ENCODE measurements at places on chromosomes 7 and 10. TPM values are rescaled to one million over a fixed set of nuclear protein-coding genes. Genes with fewer than 3 reads are reported as not detected.

GRCh38 chr10:125768219-125768855 lies 7.3 kb downstream of the MMP21 start:
- no peak for DNase-seq

GRCh38 chr10:1199897-1200721 lies 143.9 kb downstream of the WDR37 start:
- DNase-seq, result no peak

- DNase-seq, result no peak
These were observed 67.7 kb upstream of the NEUROD6 start for GRCh38 chr7:31408140-31408729.

DNA sequence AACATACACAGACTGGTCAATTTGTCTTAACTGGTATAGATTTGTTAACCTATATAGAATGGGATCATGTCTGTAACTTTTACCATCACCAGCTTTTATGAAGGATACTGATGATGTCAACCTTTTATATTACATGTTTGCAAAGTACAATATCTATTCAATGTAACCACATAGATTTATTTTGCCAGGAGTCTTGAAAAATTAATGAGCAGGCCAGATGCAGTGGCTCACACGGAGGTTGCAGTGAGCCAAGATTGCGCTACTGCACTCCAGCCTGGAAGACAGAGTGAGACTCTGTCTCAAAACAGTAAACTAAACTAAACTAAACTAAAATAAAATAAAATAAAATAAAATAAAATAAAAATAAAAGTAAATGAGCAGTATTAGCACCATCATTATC lies 30.0 kb upstream of the PARD3 start:
- no peak for DNase-seq

- no peak for DNase-seq
These were observed 312.7 kb downstream of the ADARB2 start for GRCh38 chr10:1424648-1425047.

DNA sequence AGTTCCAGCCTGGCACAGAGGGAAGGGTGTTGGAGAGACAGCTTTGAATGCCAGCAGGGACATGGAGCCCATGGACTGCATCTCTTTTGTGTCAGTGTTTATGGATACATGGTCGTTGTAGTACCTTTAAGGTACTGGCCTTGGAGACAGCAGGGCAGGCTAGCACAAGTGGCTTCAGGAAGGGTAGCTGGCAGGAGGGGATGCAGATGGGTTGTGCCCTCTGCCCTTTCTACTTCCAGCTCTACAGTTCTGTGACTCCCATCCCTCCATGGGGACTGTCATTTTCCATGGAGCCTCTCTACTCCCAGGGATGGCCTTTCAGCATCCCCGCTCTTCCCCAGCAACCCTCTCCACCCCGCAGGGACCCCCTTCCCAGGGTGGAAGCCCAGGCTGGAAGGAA lies 25.1 kb downstream of the POLL start:
- no peak for DNase-seq

- DNase-seq, result no peak
These were observed 1018.7 kb downstream of the TYW1 start for GRCh38 chr7:68015122-68015977.

- DNase-seq, result no peak
These were observed 17.1 kb downstream of the COL13A1 start for GRCh38 chr10:69818676-69819239.

DNA sequence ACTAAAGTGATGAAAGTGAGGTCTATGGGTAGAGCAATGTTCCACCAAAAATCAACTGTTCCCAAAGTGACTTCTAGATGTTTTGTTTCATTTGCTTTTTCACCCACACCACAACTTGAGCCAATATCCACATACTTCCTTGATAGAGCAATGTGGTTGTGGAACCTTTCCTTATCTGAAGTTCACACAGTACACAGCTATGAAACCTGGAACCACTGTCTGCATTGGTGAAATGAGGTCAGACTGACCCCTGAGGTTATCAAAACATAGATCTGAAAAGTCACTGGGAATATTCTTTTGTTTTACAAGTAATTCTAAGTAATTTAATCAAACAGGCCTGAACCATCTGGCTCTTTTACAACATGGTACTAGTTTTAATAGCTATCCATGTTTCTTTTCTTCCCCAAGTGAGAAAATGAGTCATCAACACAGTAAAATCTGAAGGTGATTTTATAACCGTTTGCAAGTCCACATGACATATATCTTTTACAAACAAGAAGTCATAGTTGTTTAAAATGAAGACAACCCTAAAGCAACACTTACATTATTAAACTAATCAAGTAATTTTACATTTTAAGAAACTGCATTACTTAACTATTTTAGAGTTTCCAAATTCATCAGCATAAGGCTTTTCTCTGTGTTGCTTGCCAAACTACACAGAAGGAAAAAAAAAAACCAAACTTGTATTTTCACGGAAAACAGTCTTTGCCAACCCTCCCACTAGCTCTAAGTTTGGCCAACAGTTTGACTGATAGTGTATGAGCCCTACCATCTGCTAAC lies 80.3 kb downstream of the LRRC17 start:
- no peak for DNase-seq

DNA sequence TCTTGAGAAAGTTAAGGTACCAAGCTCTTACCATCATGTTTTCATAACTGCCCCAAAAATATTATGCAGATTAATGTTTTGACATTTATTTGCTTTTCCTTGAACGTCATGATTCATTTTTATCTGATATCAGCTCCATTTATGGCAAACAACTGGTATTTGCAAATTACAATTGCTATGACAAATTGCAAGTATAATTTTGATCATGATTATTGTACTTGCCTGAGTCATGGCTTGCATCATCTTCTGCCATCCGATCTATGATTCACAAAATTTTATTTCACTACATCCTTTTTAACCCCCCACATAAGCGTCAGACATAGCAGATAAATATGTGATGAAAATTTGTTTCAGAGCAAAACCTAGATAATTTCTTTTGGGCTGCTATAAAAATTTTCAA lies 155.0 kb downstream of the STK31 start:
- DNase-seq, result no peak

- DNase-seq, result no peak
These were observed 26.8 kb downstream of the DNAJC1 start for GRCh38 chr10:21976739-21977138.

- DNase-seq, result no peak
These were observed 392.7 kb downstream of the CALN1 start for GRCh38 chr7:72019436-72019835.

GRCh38 chr7:123994449-123994848 lies 38.4 kb downstream of the TMEM229A start:
- no peak for DNase-seq

DNA sequence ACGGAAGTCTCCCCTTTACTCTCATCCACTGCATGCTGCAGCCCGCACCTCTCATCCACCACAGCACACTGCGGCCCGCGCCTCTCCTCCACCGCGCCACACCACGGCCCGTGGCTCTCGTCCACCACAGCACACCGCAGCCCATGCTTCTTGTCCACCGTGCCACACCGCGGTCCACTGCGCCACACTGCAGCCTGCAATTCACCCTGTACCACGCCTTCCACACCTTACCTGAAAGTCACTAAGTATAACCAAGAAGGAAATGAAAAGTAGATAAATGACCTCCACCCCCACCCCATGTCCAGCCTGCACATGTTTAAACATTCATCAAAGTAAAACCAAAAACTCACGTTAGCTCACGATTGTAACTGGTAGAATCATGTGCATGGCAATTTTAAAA lies 176.1 kb downstream of the DIP2C start:
- no peak for DNase-seq

GRCh38 chr7:108326938-108327337 lies 129.3 kb downstream of the NRCAM start:
- no peak for DNase-seq

DNA sequence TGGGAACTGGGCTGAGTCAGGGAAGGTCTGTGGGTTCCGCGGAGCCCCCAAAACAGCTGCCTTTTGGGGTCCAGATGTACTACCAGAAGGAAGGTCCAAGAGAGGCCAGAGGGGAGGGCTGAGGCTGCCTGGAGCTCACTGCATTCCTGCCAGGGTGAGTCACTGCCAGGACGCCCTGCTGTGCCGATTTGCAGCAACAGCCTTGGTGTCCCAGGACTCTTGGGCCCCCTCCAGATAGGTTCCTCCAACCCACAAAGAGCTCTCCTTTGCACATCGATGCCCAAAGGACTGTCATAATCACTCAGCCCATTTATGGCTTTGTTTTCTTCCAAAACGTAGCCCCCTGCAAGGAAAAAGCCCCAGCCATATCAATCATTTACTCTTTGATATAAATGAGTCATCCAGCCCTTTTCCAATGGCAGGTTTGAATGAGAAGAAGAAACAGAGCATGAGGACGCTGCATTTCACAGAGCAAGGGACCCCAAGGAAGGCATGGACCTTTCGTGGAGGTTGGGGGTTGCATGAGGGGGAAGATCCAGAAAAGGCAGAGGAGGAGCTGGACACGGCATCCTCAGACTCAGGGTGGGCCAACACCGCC lies 32.2 kb upstream of the COL13A1 start:
- no peak for DNase-seq

DNA sequence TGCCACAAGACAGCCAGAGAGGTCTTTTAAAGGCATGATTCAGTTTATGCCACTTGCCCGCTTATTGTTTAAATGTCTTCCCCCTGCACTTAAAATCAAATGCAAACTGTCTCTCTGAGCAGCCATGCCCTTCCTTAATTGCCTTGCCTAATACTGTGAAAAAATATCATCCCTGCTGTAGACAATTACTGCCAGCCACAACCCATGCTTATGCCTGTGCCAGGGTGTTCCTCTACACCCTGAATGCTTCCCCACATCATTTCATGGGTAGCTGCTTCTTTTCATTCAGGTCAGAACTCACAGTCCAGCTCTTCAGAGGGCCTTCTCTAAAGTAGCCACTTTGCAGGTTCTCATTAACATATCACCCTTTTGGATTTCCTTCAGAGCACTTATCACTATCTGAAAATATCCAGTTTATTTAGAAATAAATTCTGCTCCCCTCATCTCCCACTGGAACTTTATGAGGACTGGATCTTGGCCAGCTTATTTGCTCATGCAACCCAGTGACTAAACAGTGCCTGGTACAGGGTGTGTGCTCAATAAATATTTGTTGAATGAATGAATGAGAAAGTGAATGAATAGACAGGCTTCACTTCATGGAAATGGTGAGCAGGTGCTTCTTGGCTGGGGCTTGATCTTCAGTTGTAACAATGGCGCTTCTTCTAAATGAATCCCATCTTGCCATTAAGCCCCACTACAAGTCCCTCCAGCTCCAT lies 162.4 kb upstream of the MDFIC start:
- no peak for DNase-seq

DNA sequence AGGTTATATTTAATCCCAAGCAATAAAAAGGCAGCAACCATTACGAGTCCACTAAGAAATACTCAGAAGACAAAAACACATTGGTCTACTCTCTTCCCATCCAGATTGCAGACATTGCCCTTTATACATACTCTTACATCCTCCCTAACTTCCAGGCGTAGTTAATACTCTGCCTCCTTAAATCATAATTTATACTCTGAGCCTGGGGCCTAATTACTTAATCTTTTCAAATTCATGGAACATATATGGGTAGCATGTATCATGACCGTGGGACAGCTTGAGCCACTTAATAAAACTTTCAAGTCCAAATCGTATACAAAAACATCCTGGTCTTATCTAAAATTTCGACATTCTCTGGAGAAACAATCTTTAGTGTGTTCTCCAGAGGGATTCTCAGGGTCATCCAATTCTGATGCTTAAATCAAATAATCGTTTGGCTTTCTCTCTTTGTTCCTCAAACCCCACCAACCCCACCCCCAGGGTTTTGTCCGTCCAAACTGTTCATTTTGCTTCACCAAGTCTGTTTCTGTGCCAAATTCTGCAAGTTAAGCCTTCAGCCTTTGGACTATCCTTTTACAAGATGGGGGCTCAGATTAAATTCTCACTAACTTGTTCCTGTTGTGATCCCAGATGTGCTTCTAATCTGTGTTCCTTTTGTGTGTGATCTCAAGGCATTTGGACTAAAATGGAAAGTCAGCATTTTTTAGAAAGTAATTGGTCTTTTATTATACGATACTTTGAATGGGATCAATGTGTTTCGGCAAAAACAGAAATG lies 86.4 kb downstream of the ADAM12 start:
- no peak for DNase-seq

- no peak for DNase-seq
These were observed 38.6 kb upstream of the MET start for GRCh38 chr7:116633131-116633988.

DNA sequence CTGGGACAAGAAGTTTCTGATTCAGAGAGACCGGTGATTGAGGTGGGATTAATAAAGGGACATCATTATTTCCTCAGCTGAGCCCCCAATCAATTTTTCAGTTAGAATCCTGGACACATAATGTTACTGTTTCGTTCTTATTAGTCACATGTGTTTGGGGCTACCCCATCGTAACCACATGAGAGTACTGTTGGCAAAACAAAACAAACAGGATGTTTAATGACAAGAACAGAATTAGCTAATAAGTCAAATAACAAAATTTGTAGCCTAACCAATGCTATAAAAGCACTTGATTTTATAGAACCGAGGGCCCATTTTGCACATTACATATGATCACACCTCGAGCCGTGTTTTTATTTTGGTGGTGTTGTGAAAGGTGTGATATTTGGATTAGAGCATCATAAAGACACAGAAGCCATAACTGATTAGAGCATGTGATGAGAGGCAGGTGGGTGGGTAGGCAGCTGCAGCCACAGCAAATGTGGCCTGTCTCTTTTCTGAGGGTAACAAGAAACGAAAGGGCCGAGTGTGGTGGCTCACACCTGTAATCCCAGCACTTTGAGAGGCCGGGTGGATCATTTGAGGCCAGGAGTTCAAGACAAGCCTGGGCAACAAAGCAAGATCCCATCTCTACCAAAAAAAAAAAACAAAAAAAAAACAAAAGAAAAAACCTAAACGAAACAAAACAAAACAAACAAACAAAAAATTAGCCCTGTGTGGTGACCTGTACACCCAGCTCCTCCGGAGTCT lies 1.8 kb upstream of the VWC2 start:
- DNase-seq, result no peak

- DNase-seq, result no peak
These were observed 28.8 kb upstream of the GPR26 start for GRCh38 chr10:123637326-123637880.

- no peak for DNase-seq
These were observed 64.0 kb downstream of the LRRC4 start for GRCh38 chr7:127967281-127967680.

The PAPOLB gene
- not detected for total RNA-seq

The NPFFR1 gene
- total RNA-seq, result not detected

The LRRC18 gene
- total RNA-seq, result not detected

The GNG11 gene
- total RNA-seq, result not detected

The CACNA2D1 gene
- total RNA-seq, result not detected

The KMT2E gene
- total RNA-seq, result 58.0 TPM

The VPS37D gene
- total RNA-seq, result 0.45 TPM

The DGKI gene
- 2.2 TPM for total RNA-seq

The CALHM1 gene
- not detected for total RNA-seq

The HOXA4 gene
- not detected for total RNA-seq

The HOGA1 gene
- total RNA-seq, result not detected

The FGFBP3 gene
- total RNA-seq, result 3.9 TPM

The NUDT13 gene
- 1.2 TPM for total RNA-seq

The RADIL gene
- total RNA-seq, result 0.92 TPM

The WDR86 gene
- total RNA-seq, result not detected

The DLX6 gene
- total RNA-seq, result not detected

The CALML5 gene
- not detected for total RNA-seq

The HYAL4 gene
- not detected for total RNA-seq

The TSPAN33 gene
- total RNA-seq, result 19.5 TPM

The CYP26C1 gene
- not detected for total RNA-seq

The ADRB1 gene
- 0.14 TPM for total RNA-seq

The GSDME gene
- 6.4 TPM for total RNA-seq

The VAX1 gene
- not detected for total RNA-seq
